GM04503 (cell line): ENCODE measurements at places on chromosomes 5 and 9.

GRCh38 chr9:133058550-133059320 lies 3.0 kb upstream of the CEL start:
- no peak for DNase-seq

GRCh38 chr5:76576996-76577395 lies 46.2 kb downstream of the F2RL2 start:
- no peak for DNase-seq

- no peak for DNase-seq
Observed at GRCh38 chr5:154862766-154863165, 4.3 kb downstream of the CNOT8 start.

DNA sequence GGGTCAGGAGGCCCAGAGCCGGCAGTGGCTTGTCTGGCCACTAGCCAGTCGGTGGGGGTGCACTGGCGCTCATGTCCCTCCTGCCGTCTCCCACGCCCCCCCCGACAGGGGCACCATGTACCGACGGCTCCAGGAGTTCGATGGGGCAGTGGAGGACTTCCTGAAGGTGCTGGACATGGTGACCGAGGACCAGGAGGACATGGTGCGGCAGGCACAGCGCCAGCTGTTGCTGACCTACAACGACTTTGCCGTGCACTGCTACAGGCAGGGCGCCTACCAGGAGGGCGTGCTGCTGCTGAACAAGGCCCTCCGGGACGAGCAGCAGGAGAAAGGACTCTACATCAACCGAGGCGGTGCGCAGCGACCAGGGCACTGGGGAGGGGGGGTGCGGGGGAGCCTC lies 8.1 kb downstream of the TTC16 start:
- DNase-seq, result no peak

DNA sequence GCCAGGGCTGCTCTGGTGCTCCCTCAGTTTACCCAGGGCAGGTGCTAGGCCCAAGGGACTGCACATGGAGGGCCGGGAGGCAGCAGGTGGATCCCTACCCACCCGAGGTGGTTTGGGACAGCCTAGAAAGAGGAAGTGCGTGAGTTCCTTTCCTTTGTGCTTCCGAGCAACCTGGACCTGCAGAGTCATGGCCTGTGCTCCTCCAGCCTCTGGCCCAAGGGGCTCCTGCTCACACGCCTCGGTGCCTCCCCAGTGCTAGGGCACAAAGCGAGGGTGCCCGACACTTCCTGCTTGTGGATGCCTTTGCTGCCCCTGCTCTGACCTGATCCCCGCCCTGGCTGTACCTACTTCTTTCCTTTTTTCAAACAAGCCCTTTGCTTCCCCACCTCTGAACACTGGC lies 79.3 kb downstream of the RXRA start:
- no peak for DNase-seq

GRCh38 chr9:38375572-38375963 lies 16.9 kb upstream of the ALDH1B1 start:
- DNase-seq, result no peak

- no peak for DNase-seq
Observed at GRCh38 chr9:99023231-99023630, 79.5 kb downstream of the COL15A1 start.

DNA sequence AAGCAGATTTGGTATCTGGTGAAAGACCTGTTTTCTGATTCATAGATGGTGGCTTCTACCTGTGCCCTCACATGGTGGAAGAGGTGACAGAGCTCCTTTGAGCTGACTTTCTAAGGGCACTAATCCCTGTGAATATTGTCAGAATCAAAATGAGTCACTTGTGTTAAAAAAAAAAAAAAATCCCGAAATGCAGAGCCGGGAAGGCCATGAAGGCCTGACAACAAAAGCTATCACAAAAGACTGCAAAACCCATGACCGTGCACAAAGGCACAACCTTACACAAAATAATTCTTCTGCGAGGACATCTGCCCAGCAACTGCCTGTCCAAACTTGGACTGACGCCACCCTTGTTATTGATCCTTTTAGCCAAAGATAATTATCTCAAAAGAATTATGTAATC lies 19.6 kb upstream of the UBTD2 start:
- DNase-seq, result no peak

DNA sequence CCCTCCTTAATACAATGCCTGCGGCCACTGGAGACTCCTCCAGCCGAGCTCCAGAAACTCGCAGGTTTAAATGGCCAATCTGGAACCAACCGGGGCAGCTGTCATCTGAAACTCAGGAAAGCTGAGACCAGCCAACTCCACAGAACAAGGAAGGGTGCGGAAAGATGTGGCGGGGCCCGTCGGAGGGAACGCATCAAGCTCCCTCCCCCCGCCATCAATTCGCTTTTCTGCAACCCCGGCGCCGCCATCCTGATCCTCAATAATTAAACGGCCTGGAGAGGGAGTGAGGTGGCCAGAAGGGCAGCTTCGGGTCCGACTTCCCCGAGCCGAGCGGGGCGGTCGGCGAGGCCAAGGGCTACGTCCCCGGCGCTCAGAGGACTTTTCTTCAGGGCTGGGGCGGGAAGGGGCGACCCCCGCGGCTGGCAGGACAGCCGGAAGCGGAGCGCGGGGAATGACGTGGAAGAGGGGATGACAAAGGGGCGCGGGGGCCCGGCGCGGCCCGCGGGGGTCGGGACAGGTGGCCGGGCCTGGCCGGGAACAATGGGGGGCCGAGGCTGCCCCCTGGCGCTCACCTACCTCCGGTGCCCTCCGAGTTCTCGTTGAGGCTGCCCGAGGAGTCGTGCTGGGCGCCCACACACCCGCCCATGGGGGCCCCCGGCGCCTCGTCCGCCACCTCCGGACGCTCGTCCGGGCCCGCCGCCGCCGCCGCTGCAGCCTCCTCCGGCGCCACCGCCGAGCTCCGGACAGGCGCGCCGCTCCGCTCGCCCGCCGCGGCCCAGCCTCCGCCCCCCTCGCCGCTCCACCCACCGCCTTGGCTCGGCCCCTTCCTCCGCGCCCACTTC lies at the start of gene UBTD2:
TSS of gene UBTD2 (minus strand) at position 745 of the 842 bp plus-strand sequence. CDS start at position 646, 99 bp downstream.
- DNase-seq, result no peak
